Daoy (cell line): ENCODE measurements at places on chromosomes 11 and 22. TPM values are rescaled to one million over a fixed set of nuclear protein-coding genes. Genes with fewer than 3 reads are reported as not detected.

HEPACAM gene
- not detected in 2 replicates for total RNA-seq

MRGPRX2 gene
- total RNA-seq, result not detected in 2 replicates

WBP2NL gene
- not detected in 2 replicates for total RNA-seq

CENPM gene
- total RNA-seq, result 44.2 and 57.3 TPM in 2 replicates

DDTL gene
- total RNA-seq, result 0.11 and 1.1 TPM in 2 replicates

RIMBP3C gene
- total RNA-seq, result 1.2 TPM in 1 of 2 replicates, not detected in the other

TMEM45B gene
- not detected in 2 replicates for total RNA-seq

DGAT2 gene
- total RNA-seq, result 9.4 and 19.3 TPM in 2 replicates

SLC17A6 gene
- total RNA-seq, result not detected in 2 replicates

FZD4 gene
- total RNA-seq, result 1.9 and 2.9 TPM in 2 replicates

CASP1 gene
- total RNA-seq, result 6.2 and 9.3 TPM in 2 replicates

OR51G1 gene
- not detected in 2 replicates for total RNA-seq

DCDC1 gene
- total RNA-seq, result 0.23 and 1.0 TPM in 2 replicates

NCF4 gene
- 0.23 and 1.7 TPM in 2 replicates for total RNA-seq

OR51B5 gene
- total RNA-seq, result 0.11 TPM in 1 of 2 replicates, not detected in the other

SPTBN2 gene
- total RNA-seq, result 28.5 and 37.1 TPM in 2 replicates

MCAM gene
- total RNA-seq, result 180 and 215 TPM in 2 replicates

PLAAT5 gene
- not detected in 2 replicates for total RNA-seq
